ENCODE measurements at places on chromosomes 1 and 21. TPM values are rescaled to one million over a fixed set of nuclear protein-coding genes. Genes with fewer than 3 reads are reported as not detected.

DNA sequence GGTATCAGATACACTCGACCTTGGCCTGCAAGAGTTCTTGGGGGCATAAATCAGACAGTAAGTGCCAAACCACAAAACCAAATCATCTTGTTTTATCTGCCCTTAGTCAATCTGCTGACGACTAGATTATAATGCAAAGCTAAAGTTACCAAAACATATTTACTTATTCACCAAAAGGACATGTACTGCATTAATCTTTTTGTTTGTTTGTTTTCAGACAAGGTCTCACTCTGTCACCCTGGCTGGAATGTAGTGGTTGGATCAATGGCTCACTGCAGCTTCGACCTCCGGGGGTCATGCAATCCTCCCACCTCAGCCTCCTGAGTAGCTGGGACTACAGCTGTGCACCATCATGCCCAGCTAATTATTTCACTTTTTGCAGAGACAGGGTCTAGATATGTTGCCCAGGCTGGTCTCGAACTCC, 114.7 kb downstream of the APP start:
- no peak for DNase-seq

Gene GJA4
- total RNA-seq, result 21.8 TPM

GRCh38 chr1:5423109-5423508, 569.1 kb downstream of the NPHP4 start:
- DNase-seq, result peak; percentile 66

Gene PDZK1
- total RNA-seq, result 0.29 TPM

Gene NRAS
- 19.9 TPM for total RNA-seq

GRCh38 chr1:201014816-201015200, 8.7 kb downstream of the KIF21B start:
- no peak for DNase-seq

Measured in posterior vena cava (tissue), 2 donors.